ENCODE measurements at places on chromosomes 12 and 14.

- DNase-seq: no peak
Measured at GRCh38 chr12:48943221-48943620, 14.1 kb downstream of the ARF3 start.

DNA sequence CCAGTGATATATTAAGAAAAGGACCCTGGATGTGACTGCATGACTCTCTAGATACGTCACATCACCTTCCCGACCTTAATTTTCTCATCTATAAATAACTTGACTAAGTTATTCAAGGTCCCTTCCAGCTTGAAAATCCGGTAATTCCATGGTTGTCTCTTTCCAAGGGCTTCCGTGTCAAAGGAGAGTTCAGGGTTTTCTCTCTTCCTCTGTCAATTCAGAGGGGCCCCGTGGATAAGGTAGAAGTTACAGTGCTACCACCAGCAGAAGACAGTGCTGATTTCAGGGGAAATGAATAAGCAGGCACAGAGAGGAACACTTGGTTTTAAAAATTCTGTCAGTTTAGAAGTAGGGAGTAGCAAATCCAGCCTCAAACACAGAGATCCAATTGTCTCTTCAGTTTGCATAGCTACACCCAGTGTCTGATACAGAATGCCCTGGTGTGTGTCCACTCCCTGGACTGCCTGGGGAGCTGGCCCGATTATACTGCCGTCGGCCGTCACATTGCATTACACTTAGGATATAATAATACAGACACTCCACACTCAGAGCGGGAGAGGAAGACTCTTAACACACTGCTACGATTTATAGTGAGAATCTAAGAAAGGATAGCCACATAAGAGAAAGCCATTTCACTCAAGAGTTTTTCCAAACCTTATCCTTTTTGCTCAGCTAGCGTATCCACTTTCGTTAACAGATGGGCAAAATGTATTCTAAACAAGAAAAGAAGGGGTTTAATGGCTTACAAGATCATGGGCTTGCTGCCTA lies 54.7 kb upstream of the GTF2A1 start:
- DNase-seq: no peak

GRCh38 chr12:45354399-45354798 lies 138.5 kb downstream of the ANO6 start:
- DNase-seq: no peak

- no peak for DNase-seq
Measured at GRCh38 chr12:97490141-97490540, 27.5 kb downstream of the RMST start.

DNA sequence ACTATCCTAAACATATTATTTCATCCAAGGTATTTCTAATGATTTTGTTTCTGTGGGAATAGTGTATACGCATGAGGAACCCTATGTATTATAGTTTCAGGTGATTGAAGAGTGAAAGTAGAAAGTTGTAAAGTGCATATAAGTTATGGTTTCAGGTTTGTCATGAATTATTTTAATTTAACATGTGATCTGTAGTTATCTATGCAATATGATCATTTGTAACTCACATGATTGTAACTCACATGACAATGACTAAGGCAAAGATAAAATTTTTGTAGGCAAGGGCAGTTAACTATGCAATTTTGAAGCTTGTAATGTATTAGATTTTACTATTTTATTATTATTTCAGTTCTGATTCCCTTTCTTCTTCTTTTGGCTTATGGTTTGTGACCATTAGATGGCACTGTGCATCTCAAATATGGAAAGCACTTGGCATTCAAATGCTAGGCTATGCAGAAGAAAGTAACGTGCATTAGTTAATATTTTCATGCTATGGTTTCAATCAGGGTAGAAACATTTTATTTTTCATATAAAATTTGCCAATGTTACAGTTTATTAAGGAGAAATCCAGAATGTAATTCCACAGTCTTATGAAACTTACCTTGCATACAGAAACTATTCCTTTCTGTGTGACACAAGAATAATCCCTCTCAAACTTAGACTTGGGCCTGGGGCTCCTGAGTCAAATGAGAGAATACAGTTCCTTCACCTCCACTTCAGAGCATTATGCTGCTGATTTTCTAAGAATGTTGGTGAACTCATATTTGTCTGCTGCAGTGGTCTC lies 15.8 kb upstream of the TMEM30B start:
- no peak for DNase-seq

DNA sequence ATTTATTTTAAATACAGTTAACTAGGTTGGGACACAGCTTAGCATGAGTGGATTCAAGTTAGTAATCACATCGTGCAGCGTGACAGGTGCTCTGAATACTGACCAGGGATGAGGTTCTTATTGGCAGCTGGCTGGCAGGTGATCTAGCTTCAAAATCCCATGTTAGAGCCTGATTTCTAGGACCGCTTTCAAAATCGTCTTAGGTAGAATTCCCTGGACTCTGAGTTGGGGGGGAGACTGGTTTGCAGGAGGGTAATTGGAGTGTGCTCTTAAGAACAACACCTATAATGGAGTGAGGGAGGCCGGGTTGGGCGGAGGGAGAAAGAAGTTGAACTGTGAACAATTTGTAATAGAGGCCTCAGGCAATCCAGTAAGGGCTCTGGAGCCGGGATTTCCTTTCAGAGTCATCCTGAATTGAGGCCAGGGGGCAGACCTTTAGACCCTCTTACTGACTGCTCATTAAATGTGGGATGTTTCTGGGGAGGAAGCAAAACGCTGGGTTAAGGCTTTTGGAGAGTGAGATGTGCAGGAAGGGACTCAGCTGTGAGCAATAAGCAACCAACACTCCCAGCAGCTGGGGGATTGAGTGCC lies 874 bp upstream of the YARS2 start:
- DNase-seq: no peak

Data from activated CD4-positive, alpha-beta T cell treated with anti-CD3 and anti-CD28 coated beads for 1 hour (primary cell).